Heart right ventricle (tissue), 16 donors: ENCODE measurements at places on chromosomes 7 and 10. TPM values are rescaled to one million over a fixed set of nuclear protein-coding genes. Genes with fewer than 3 reads are reported as not detected.

The PARG gene
- total RNA-seq: 23.9 TPM

The DDC gene
- not detected for total RNA-seq

The TEX36 gene
- total RNA-seq: not detected

The CBLL1 gene
- total RNA-seq: 18.3 TPM

The TMEM176B gene
- 24.4 TPM for total RNA-seq

The SOSTDC1 gene
- not detected for total RNA-seq

The HIF1AN gene
- 44.3 TPM for total RNA-seq

The KLF14 gene
- not detected for total RNA-seq

The AUTS2 gene
- 9.4 TPM for total RNA-seq

The NRAP gene
- 735 TPM for total RNA-seq

The HMX3 gene
- not detected for total RNA-seq

The SEMA3A gene
- 1.5 TPM for total RNA-seq

The ASB10 gene
- 30.7 TPM for total RNA-seq

The LRRC17 gene
- 5.6 TPM for total RNA-seq

The COL1A2 gene
- total RNA-seq: 62.4 TPM

The APBB1IP gene
- 0.81 TPM for total RNA-seq

The HDAC9 gene
- total RNA-seq: 8.3 TPM

The FOXK1 gene
- 26.7 TPM for total RNA-seq

The INPP5A gene
- total RNA-seq: 101 TPM

The PTPRE gene
- 23.4 TPM for total RNA-seq

The VWDE gene
- not detected for total RNA-seq

The ASZ1 gene
- not detected for total RNA-seq

The SHTN1 gene
- 2.1 TPM for total RNA-seq

The FOXI2 gene
- total RNA-seq: 0.33 TPM

The MYL7 gene
- total RNA-seq: 3,901 TPM

The MRLN gene
- total RNA-seq: not detected

The SNX8 gene
- total RNA-seq: 19.0 TPM

The ODAD2 gene
- 0.70 TPM for total RNA-seq

The BUD31 gene
- 34.7 TPM for total RNA-seq

The SPDYE1 gene
- total RNA-seq: not detected

The SPDYE5 gene
- total RNA-seq: not detected

The CYP2C19 gene
- not detected for total RNA-seq

The TLX1 gene
- total RNA-seq: not detected

The LIPF gene
- not detected for total RNA-seq

The PIP gene
- not detected for total RNA-seq

The KCP gene
- total RNA-seq: 0.32 TPM

The LIPJ gene
- not detected for total RNA-seq

The NEUROG3 gene
- 0.19 TPM for total RNA-seq

The ACSM6 gene
- total RNA-seq: not detected

The SPACDR gene
- not detected for total RNA-seq
